Osteocyte (in vitro differentiated cells): ENCODE measurements at places on chromosomes 16 and 17. TPM values are rescaled to one million over a fixed set of nuclear protein-coding genes. Genes with fewer than 3 reads are reported as not detected.

DNA sequence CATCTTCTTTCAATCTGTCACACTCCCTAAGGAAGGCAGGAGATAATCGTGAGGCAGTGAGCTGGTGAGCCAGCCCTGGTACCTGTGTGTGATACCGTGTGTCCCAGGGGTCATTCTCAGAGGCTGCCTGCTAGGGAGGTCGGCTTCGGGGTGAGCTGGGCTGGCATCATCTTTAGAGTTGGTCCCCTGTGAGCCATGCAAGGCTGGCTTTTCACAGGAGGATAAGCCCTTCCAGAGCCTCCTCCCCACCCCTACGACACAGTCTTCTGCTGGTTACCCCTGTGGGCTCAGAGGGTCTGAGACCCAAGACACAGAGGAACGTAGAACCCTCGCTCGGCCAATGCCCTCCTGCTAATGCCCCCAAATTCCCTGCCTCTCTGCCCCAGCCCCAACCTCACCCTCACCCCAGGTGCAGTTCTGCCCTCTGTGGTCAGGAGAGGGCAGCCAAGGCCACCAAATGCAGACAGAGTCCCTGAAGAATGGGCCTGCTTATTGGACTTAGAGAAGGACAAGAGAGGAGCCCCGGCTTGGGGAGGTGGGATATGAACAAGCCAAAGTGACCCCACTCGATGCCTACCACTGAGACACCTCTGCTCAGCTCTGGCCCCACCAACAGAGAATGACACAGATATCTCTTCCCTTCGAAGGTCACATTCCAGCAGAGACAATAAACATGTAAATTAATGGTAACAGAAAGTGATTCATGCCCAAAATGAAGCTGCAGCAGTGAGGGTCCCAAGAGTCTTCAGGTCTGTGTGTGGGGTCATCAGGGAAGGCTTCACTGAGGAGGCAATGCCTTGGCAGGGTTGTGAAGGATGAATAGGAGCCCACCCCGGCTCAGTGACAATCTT lies 80.8 kb upstream of the CCL1 start:
- H3K4me1 ChIP-seq = no peaks in the 10 kb centered on the region
- no peaks in the 10 kb centered on the region for H3K36me3 ChIP-seq
- H3K27ac ChIP-seq = no peak overlapping the region
- no peak for DNase-seq
- no peak overlapping the region for H3K4me3 ChIP-seq

DNA sequence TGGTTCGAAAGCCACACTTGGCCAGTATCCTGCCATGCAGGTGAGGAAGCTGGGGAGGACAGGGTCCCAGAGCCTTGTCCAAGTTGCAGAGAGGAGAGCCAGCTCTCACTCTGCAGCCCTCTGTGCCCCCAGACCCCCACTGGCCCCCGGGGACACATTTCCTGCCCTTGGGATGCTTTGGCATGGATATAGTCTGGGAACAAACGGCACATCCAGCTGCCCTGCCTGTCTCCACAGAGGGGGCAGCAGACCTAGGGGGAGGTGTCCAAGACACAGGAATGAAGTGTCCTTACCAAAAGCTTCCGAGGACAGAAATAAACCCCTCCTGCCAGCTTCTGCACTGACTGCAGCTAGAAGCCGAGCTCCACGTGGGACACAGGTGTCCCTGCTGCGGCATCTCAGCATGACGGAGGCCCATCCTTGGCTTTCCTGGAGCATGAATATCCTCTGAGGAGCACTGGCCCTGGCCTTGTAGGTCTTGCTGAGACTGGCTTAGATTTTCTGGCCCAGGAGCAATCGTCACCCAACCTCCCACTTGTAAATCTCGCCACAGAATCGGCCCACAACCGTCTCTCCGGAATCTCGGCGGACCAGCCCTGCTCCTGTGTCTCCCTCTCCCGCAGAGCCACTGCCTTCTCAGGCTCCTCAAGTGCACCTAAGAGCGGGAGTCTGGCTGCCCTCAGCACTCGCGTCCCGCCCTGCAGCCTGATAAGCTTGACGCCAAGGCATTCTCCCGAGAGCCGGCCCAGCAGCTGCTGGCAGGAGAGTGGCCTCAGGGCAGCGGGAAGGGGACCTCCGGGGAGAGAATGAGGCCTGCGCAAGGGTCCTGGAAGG lies 1.1 kb upstream of the CAPN15 start:
- H3K27me3 ChIP-seq = no peaks in the 10 kb centered on the region
- peaks cover 4% of the 10 kb centered on the region for H3K36me3 ChIP-seq
- peaks cover 45% of the 10 kb centered on the region for H3K4me1 ChIP-seq
- H3K27ac ChIP-seq = peak overlapping the region; percentile 96
- peak overlapping the region; percentile 84 for H3K4me3 ChIP-seq

DNA sequence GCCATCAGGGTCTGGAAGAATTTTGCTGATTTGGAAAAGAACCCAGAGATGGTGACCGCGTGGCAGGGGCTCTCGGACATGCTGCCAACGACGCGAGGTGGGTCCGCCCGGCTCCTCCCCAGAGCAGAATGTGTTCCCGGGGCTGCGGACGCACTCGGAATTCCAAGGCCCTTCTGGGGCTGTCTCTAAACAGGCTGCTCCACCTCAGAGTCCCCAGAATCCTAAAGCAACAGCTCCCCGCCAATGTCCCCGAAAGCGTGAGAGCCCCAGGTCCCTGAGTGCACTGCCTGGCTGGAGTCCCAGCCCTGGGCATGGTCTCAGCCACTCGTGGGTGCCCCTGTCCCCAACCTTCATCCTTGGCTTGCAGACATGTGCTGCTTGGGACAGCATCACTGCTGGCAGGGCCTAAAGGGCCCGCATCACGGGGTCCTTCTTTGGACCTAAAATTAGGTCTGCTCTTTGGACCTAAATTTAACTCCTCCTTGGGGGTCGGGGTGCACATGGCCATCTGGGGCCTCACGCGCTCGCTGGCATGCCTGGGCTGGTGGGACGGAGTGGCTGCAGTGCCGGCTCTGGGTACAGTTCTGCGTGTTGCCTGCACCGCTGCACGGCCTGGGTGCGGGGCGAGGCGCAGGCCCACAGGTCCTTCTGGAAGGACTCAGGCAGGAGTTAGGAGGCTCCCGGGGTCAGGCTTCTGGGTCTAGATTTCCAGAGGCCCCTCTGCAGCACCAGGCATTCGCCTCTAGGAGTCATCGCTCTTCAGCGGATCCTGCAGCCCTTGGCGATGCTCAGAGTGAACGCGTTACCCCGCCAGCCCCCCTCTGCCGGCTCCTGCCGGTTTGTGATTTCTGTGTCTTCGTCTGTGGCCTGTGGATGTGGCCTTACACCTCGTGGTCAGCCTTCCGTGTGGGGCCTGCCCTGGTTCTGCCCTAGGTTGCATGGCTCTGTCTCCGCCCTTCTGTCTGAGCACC lies 41.9 kb upstream of the CHMP6 start:
- DNase-seq = no peak
- H3K27me3 ChIP-seq = no peaks in the 10 kb centered on the region
- no peak overlapping the region for H3K4me3 ChIP-seq
- H3K4me1 ChIP-seq = peaks cover 10% of the 10 kb centered on the region
- H3K36me3 ChIP-seq = peaks cover 22% of the 10 kb centered on the region

DNA sequence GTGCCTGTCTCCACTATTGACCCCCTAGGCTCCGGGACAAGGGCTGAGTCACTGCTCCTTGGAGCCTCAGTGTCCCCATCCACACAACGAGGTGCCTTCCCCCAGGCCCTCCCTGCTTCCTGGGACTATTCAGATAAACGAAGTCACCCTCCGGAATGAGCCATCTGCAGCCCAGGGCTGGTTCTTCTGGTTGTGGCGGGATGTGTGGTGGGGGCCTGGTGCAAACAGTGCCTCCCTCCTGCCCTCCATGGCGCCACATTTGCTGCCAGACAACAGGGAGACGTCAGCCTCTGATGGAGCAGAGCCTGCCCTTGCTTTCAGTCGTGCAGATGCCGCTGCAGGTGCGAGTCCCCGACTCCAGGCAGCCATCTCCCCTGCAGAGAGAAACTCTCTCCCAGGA lies 5.1 kb upstream of the KRT16 start:
- DNase-seq = no peak
- H3K4me3 ChIP-seq = no peak overlapping the region
- H3K27me3 ChIP-seq = peaks cover 2% of the 10 kb centered on the region
- no peaks in the 10 kb centered on the region for H3K36me3 ChIP-seq
- peaks cover 36% of the 10 kb centered on the region for H3K4me1 ChIP-seq

- H3K4me1 ChIP-seq = peaks cover 18% of the 10 kb centered on the region
- H3K36me3 ChIP-seq = peaks cover 9% of the 10 kb centered on the region
- DNase-seq = no peak
- no peaks in the 10 kb centered on the region for H3K27me3 ChIP-seq
- no peak overlapping the region for H3K27ac ChIP-seq
These were observed 1.9 kb downstream of the TSEN54 start for GRCh38 chr17:75518201-75518600.

MYH13 gene
- total RNA-seq = not detected in 2 replicates

DNA sequence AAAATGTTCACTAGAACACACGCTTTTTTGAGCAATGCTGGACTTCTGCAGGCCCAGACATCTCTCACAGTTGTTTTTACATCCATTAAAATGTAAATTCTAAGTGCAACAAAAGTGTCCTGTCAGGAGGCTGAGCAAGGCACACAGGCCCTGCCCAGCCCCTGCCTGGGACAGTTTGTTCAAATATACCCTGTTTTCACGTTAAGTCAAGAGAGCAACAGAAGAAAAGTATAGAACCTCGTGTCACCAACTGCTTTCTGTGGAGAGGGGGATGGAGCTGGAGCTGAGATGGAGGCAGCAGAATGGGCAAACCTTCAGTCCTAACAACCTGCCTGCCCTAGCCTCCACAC lies 4.3 kb upstream of the HOXB2 start:
- no peaks in the 10 kb centered on the region for H3K36me3 ChIP-seq
- no peak overlapping the region for H3K27ac ChIP-seq
- H3K4me1 ChIP-seq = peaks cover 1% of the 10 kb centered on the region

GRCh38 chr17:70206361-70207010 lies 37.2 kb downstream of the KCNJ2 start:
- no peaks in the 10 kb centered on the region for H3K36me3 ChIP-seq
- H3K4me3 ChIP-seq = no peak overlapping the region
- H3K4me1 ChIP-seq = no peaks in the 10 kb centered on the region
- H3K27ac ChIP-seq = no peak overlapping the region
- DNase-seq = no peak

DNA sequence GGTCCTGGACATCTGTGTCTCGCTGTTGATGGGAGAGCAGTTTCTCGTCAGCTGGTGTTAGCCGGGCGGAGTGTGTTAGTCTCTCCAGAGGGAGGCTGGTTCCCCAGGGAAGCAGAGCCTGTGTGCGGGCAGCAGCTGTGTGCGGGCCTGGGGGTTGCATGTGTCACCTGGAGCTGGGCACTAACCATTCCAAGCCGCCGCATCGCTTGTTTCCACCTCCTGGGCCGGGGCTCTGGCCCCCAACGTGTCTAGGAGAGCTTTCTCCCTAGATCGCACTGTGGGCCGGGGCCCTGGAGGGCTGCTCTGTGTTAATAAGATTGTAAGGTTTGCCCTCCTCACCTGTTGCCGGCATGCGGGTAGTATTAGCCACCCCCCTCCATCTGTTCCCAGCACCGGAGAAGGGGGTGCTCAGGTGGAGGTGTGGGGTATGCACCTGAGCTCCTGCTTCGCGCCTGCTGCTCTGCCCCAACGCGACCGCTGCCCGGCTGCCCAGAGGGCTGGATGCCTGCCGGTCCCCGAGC lies 17.9 kb downstream of the GAA start:
- H3K4me3 ChIP-seq = no peak overlapping the region
- DNase-seq = no peak
- H3K36me3 ChIP-seq = peaks cover 6% of the 10 kb centered on the region
- H3K27me3 ChIP-seq = peaks cover 11% of the 10 kb centered on the region
- no peak overlapping the region for H3K27ac ChIP-seq

GRCh38 chr16:53740476-53740875 lies 36.5 kb downstream of the FTO start:
- no peak overlapping the region for H3K27ac ChIP-seq
- no peaks in the 10 kb centered on the region for H3K36me3 ChIP-seq
- H3K4me3 ChIP-seq = no peak overlapping the region
- no peak for DNase-seq
- no peaks in the 10 kb centered on the region for H3K27me3 ChIP-seq

- DNase-seq = no peak
- H3K4me1 ChIP-seq = peaks cover 29% of the 10 kb centered on the region
- H3K27ac ChIP-seq = peak overlapping the region; percentile 81
- H3K36me3 ChIP-seq = no peaks in the 10 kb centered on the region
These were observed 765.6 kb downstream of the CDH11 start for GRCh38 chr16:64356267-64356666.

- no peak overlapping the region for H3K27ac ChIP-seq
- no peaks in the 10 kb centered on the region for H3K4me1 ChIP-seq
These were observed 360.9 kb downstream of the GRIN2A start for GRCh38 chr16:9821331-9821730.

DNA sequence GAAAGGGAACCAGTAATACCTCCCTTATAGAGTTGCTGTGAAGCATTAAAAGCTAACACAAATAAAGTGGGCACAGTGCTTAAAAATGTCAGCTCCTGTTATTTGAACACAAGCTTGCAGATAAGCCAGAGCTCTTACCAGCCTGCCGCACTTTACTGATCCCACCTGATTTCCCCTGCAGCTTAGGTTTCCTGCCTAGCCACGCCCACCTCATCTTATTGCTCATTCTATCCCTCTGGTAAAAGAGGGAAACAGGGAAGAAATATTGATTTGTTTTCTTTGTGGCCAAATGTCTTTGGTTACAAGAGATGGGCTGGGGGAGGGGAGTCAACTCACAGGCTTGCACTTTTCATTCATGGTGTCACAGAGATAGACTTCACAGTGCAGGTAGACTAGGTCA lies 9.6 kb upstream of the GP2 start:
- no peaks in the 10 kb centered on the region for H3K27me3 ChIP-seq
- H3K4me3 ChIP-seq = no peak overlapping the region
- H3K4me1 ChIP-seq = no peaks in the 10 kb centered on the region
- no peak for DNase-seq

CSH1 gene
- not detected in 2 replicates for total RNA-seq

SMTNL2 gene
- 1.7 and 2.8 TPM in 2 replicates for total RNA-seq

- no peaks in the 10 kb centered on the region for H3K36me3 ChIP-seq
- H3K27me3 ChIP-seq = peaks cover 72% of the 10 kb centered on the region
- no peak overlapping the region for H3K4me3 ChIP-seq
- no peak for DNase-seq
- H3K27ac ChIP-seq = no peak overlapping the region
- peaks cover 10% of the 10 kb centered on the region for H3K4me1 ChIP-seq
These were observed 731 bp downstream of the IKZF3 start for GRCh38 chr17:39863244-39863917.

DNA sequence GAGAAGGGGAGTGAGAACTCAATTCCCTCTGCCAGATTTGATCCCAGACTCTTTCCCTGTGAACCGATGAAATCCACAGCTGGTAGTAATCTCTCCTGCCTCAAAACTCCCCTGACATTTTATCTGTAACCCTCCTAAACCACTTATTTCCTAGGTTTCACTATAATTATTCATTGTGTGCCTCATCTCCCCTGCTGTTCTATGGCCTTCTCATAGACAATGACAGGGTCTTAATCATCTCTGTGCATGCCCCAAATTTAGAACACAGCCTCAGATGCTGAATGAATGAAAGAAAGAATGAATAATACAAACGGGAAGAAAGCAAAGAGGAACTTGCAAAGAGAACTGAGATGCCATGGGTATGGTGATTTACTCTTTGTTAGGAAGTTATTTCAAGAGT lies 451.1 kb downstream of the HS3ST3B1 start:
- DNase-seq = no peak
- no peaks in the 10 kb centered on the region for H3K36me3 ChIP-seq
- H3K27ac ChIP-seq = no peak overlapping the region
- no peak overlapping the region for H3K4me3 ChIP-seq

TMEM100 gene
- 3.3 and 3.4 TPM in 2 replicates for total RNA-seq
